MCF 10A (cell line): ENCODE measurements at places on chromosomes 4 and X. TPM values are rescaled to one million over a fixed set of nuclear protein-coding genes. Genes with fewer than 3 reads are reported as not detected.

- peak; percentile 75 for DNase-seq
These were observed 73.2 kb downstream of the ENOX2 start for GRCh38 chrX:130829526-130830515.

The PSAPL1 gene
- not detected in 2 replicates for total RNA-seq

DNA sequence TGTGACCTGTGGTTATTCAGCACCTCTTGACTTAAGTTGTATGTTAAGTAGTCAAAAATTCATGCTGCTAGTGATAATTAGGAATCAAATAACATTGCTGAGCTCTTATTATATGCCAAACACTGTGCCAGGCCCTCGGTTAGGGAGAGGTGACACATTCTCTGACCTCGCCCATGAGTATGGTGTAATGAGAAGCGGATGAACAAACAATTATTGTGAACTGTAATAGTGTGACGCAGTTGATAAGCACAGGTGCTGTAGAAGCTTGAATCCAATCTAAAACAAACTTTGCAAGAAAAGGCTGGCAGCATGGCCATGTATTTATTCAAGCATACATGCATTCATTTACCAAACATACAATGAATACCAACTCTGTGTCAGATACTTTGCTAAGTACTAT lies 303.5 kb upstream of the HS3ST1 start:
- DNase-seq, result peak; percentile 39

The FAAH2 gene
- total RNA-seq, result 1.7 and 3.1 TPM in 2 replicates

The CFP gene
- total RNA-seq, result 0.56 and 0.71 TPM in 2 replicates

The ZNF674 gene
- 7.2 and 9.7 TPM in 2 replicates for total RNA-seq

GRCh38 chr4:91087743-91088142 lies 960.5 kb downstream of the CCSER1 start:
- no peak for DNase-seq

DNA sequence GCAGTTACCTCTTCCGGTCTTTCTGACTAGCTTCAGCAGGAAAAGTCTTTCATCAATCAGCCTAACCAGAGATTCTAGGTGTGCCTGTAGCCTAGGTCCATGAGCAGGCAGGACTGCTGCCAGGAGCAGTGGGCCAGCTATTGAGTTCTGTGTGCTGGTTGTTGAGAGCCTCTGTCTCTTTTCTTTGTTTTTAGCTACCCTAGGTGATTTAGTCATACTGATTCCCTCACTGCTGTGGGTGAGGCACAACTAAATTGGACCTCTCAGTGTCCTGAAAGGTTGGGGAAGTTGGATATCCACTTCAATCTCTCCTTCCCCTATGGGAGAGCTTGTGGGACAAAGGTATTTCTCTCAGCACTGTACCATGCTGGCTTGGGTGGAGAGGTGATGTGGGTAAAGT lies 354.9 kb downstream of the GPAT3 start:
- no peak for DNase-seq

- no peak for DNase-seq
These were observed 100.3 kb upstream of the FGF16 start for GRCh38 chrX:77346859-77347258.

DNA sequence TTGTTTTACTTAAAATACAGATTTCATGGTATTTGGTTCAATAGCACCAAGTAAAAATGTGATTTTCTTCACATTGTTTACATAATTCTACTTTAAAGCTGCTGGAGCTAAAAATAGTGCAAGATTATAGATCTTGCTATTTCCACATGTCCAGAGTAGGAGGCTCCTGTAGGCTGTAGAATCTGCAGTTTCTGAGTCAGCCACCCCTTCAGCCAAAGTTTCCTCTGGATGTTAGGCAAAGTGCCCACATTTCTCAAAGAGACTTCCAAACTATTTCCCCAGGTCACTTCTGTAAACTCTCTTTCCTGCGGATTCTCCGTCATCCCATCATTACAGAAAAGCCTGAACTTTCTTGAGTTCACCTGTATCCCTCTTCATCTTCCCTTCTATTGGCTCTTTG lies 342.5 kb upstream of the FSTL5 start:
- peak; percentile 68 for DNase-seq

The CXXC4 gene
- total RNA-seq, result not detected in 2 replicates

The GRID2 gene
- not detected in 2 replicates for total RNA-seq

GRCh38 chrX:86348669-86349068 lies 200.4 kb downstream of the DACH2 start:
- DNase-seq, result peak; percentile 3

GRCh38 chr4:121642876-121643585 lies 53.7 kb downstream of the ANXA5 start:
- DNase-seq, result no peak

The FAM184B gene
- total RNA-seq, result not detected in 2 replicates

GRCh38 chrX:3227526-3227925 lies 118.9 kb downstream of the MXRA5 start:
- DNase-seq, result no peak

DNA sequence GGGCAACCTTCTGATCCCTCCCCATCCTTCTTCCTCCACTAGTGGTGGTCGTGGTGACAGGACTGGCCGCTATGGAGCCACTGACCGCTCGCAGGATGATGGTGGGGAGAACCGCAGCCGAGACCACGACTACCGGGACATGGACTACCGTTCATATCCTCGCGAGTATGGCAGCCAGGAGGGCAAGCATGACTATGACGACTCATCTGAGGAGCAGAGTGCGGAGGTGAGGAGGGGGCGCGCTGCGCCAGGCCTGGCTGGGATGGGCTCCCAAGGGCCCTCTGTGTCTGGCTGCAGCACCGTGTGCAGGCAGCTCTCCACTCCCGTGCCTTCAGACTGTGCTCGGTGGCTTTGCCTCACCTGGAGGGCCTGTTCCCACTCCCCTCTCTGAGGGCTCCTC lies 24.3 kb downstream of the RBM10 start:
- no peak for DNase-seq

- no peak for DNase-seq
These were observed 466.3 kb upstream of the HS3ST1 start for GRCh38 chr4:11894977-11895376.

DNA sequence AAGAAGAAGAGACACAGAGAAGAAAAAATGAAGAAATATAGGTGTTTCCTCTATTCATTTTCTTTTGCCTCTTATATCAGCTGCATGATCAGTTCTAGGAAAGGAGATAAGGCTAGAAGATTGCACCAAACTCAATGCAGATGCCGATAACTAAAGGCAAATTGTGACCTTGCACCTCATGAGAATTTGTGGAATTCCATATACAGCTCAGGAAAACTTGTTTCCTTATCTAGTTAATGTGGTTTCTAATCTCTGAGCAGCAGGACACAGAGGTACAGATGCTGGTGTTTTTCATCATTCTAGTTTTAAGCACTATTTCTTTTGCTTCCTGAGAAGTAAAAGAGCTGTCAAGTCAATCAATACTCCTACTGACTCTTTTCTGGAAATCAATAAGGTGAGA lies 104.6 kb upstream of the NWD2 start:
- DNase-seq, result no peak

DNA sequence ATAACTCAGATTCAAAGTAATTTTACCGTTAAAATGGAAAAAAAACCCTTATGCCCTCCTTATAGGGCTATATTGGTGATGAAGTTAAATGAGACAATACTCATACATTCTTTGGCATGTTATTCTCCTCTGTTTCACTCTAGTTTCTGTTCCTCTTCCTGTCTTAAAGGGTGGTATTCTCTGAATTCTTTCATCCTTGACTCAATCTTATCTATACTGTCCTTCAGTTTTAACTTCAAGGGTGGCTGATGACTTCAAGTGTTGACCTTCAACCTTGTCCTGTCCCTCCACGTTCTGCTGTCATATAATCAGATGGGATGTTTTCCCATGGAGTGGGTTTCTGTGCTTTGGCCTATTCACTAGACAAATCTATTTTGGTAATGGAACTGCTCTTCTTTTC lies 44.0 kb downstream of the ZNF518B start:
- DNase-seq, result no peak

DNA sequence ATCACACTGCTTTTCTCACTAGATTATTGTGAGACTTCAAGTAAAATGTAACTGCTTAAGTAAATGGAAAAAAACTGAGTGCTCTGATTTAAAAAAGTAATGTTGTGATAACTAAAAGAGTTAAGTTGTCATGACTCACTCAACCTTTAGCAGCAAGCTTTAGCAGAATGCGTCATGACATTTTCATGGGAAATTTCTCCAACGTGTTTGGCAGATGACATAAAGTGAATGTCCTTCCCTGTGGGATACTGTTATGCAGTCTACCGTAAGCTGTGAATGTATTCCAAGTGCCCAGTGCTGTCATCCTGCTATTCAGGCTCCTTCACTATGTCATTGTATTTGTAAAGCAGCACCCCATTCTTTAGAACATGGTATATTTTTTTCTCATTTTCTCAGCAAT lies 136.2 kb downstream of the CPXCR1 start:
- peak; percentile 79 for DNase-seq

DNA sequence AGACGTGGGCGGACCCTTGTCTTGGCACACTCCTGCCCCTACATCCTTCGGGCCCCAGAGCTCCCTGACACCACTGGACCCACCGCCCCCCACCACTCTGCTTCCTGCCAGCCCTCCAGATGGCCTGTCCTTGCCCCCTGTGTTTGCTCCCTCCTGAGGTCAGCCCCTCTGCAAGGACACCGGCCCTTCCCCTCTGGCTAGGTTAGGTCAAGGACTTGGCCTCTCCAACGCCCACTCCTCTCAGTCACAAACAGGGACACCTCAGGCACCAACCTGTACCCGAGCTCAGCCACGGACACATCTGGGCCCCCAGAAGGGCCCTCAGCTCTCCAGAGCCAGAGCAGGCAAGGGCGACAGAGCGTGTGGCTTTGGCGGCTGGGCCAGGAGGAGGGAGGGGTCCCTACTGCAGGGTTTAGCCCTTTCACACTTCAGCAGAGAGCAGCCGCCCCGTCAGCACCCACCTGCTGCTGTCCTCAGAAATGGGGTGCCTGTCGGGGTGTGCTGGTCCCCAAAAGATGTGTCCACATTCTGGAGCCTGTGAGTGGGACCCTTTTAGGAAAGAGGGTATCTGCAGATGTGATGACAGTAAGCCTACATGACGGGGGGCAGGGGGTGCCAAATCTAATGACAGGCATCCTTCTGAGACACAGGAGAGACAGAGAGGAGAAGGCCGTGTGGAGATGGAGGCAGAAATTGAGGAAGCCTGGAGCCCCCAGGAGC lies 23.5 kb upstream of the DUSP9 start:
- DNase-seq, result no peak

- DNase-seq, result no peak
These were observed 143.2 kb downstream of the CPE start for GRCh38 chr4:165522050-165522449.

The GAGE2A gene
- not detected in 2 replicates for total RNA-seq

- DNase-seq, result no peak
These were observed 617.4 kb downstream of the CENPC start for GRCh38 chr4:66927937-66928336.

DNA sequence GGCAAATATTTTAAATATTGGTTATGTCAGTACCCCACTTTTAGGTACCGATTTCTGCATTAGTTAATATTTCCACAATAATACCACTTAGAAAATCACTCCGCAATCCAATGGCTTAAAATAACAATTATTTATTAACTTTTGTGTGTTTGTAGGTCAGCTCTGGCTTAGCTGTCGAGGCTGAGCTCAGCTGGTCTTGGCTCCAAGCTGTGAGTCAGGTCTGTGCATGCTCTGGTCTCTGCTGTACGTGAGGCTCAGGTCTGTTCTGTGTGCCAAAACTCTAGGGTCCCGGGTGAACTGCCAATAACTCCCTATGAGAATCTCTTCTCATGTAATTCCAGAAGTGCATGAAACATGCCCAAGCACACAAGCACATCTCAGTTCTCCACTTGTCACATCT lies 245.8 kb upstream of the GK2 start:
- no peak for DNase-seq

GRCh38 chr4:12852338-12853307 lies 631.5 kb downstream of the RAB28 start:
- DNase-seq, result peak; percentile 85

DNA sequence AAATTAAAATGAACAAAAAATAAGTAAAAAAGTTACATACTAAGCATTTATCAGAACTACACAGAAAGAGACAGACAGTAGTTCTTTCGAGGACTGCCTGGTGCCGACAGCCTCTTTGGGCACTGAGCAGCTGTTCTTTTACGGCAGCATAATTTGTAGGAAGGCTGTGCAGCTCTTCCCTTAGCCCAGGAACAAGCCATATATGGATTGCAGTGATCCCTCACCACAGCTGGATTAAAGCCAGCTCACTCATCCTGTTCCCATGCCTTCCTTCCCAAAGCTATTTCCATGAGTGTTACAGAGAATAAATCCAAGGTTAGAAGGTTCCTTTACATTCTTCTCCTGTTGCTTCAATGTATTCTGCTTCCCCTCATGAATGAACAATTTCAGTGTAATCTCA lies 71.7 kb downstream of the DDX60L start:
- peak; percentile 86 for DNase-seq

DNA sequence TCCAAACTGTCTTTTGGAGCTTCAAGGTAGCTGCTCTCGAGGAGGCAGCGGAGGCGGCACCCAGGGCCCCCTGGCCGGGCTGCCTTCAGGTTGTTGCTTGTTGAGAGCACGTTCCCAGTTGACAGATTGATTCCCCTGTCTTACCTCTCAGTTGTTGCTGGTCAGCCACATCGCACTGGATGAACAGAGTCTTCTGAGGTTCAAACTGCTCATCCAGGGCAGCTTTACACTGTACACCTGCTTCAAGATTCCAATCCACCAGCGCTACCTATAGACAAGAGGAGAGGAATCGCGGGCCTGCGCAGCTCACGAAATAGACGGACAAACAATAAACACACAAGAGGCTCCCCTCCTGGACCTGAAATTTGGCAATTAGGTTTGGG lies 497 bp downstream of the HPGD start:
- peak; percentile 56 for DNase-seq

DNA sequence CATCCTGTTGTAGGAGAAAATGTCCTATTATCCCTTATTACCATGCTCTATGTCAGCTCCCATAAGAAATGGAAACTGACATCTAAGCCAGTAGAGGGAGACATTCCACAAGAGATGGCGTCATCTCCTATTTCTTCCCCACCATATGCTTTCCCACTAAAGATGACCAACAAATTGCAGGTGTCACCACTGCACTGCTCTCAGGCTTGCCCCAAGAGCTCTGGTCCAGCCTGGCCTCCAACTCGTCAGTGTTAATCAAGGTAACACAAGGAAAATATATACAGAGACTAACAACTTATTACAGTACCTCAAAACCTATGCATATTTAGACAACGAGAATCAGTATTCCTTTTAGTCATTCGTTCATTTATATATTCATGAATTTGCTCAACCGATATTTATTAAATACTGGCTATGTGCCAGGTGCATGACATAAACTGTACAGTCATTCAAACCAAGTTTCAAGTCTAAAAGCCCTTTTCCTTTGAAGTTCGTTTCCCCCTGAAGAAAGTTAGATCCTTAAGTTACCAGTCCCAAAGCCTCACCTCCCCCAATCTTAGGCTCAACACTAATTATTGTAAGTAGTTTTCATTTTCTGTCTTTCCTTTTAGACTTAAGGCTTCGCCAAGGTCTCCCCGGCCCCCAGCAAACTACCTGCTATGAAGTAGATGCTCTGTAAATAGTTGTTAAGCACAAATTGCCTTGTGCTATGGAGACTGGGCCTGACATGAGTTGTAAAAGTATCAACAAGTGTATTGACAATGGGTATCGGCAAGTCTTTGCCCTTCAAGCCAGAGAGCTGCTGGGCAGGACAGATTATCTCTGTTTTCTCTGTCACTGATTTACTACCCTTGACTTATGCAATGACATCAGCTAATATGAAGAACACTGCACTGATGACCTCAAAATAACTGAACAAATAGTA lies 3.1 kb upstream of the FGB start:
- DNase-seq, result peak; percentile 77

- DNase-seq, result no peak
These were observed 69.2 kb downstream of the NOCT start for GRCh38 chr4:139084804-139085093.
